ENCODE measurements at places on chromosomes 3 and 15.

DNA sequence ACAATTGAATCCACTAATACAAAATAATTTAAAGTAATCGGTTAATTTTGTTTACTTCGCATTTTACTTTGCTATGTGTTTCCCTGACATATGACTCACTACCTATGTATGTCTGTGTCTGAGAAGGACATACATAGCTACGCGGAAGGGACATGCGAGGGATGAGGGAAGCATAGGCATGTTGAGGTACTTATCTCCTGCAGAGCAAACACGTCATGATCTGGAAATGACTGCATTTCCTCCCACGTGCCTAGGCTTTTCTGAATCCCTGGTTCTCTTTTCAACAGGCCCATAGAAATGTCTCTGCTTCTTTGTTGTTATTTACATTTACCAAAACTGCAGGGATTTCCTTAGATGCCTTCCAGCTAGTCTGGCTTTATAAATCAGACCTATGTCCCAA lies 27.5 kb downstream of the ALCAM start:
- DNase-seq, result no peak

- DNase-seq, result no peak
Measured at GRCh38 chr15:67762610-67763368, 62.5 kb upstream of the SKOR1 start.

GRCh38 chr3:158732856-158733200 lies 571 bp upstream of the RARRES1 start:
- no peak for DNase-seq

DNA sequence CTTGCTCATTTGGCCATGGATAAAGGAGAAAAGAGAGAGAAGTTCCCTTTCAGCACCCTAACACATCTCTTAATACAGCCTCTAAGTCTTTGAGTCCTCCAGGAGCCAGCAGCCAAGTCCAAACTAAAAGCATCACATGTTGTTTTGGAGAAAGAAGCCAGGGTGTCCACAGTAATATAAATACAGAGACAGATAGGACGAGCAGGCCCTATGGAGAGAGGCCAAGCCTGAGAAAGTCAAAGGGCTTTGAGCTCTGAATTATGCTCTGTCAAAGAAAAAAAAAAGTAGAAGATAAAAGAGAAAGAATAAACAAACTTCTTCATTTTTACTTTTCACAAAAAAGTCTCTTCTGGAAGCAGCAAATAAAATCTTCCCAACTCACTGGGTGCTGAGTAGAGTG lies 92.4 kb upstream of the THBS1 start:
- DNase-seq, result no peak

DNA sequence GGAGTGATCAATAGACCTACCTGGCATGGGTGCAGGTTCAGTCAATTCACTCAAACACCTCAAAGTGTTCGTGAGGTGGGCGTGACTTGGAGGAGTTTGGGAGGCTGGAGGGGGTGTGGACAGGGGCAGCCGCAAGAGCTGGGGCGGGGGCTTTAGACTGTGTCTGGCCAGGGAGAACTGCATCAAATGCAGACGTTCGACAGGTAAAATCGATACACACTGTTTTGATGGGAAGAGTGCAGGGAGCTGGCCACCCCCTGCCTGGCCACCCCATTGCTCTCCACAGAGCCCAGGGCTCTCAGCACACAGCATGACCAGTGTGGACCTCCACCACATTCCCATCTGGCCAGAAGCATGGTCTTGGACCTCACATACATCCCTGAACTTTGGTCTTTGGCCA lies 412.1 kb downstream of the OCA2 start:
- DNase-seq, result no peak

DNA sequence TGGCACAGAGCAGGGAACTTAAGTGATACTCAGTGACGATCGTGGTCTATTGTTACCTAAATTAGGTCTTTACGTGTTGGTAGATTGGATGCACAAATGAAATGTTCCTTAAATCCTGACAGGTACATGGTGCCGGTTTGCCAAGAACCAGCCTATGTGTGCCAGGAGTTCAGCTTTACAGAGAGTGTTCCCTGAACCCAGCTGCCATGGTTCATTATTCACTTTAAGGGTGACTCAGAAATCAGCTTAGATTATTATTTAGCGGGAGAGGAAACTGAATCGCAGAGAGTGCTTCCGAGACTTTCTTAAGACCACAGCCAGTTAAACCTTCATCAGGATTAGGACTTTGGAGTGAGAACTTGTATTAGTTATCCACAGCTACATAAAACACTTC lies 21.5 kb downstream of the FAM43A start:
- no peak for DNase-seq

DNA sequence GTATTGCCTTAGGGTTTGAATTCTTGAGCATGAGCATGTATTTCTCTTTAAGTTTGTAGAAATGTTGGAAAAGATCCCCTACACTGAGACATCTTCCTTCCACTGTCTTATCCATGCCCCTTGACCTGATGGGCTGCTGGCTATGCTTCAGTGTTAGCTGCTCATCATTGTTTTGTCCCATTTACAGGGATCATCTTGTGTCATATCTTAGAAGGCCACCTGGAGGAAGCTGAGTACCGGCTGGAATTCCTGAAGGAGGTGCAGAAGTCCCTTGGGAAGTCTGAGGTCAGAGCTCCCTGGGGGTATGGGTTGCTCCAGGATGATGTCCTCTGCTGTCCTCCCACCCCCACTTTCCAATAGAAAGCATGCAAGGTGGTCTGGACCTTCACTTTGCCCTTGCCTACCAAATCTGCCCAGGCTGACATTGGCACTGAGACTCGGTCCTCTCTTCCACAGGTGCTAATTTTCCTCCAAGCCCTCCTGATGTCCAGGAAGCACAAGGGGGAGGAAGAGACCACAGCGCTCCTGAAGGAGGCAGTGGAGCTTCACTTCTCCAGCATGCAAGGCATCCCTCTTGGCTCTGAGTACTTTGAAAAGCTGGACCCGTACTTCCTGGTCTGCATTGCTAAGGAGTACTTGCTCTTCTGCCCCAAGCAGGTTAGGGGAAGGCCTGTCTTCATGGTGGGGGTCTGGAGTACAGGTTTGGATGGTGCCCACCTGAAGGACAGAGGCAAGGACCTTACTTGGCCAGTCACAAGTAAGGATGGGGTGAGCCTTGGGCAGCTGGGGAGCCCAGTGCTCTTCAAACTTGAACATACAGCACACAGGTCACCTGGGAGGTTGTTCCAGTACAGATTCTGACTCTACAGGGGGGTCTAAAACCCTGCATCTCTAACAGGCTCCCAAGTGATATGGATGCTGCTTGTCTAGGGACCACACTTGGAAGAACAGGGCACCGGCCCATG lies 17.7 kb downstream of the TTC21A start:
- DNase-seq, result no peak

GRCh38 chr3:110814170-110815007 lies 257.2 kb upstream of the NECTIN3 start:
- peak; percentile 2 for DNase-seq

DNA sequence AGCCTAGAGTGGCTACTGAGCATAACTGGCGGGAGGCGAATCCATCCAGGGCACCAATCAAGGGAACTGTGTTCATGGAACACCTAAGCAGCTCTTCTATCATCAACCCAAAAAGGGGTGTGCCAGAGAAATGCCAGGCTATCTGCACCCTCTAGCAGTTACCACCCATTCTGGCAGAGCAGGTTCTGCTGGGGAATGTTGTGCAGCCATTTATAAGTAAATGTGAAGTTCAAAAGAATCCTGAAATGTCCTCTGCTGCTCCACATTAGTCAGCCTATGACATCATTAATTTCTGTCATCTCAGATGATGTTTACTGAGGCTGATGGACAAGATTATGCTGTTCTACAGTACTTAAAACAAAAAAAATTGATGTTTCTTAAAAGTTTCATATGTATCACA lies 7.7 kb downstream of the SKIC8 start:
- DNase-seq, result no peak

DNA sequence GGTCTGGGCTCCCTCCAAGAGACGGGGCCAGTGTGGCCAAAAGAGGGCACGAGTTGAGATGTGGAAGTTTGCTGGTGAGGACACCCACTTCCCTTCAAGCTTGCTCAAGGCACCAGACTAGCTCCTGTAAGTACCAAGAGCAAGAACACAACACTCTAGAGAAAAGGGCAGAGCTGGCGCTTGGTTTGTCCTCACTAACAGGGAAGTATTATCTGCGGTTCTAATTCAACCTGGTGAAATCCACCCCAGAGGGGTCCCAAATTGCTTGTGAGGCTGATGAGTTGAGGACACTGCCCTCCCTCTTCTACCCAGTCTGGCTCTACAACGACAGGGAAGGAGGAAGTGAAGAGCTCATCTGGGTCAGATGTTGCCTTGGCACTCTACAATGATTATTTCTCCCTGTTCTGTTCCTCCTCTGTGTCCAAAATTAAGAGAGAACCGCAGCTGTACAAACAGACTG lies 16.9 kb upstream of the FSIP1 start:
- no peak for DNase-seq

DNA sequence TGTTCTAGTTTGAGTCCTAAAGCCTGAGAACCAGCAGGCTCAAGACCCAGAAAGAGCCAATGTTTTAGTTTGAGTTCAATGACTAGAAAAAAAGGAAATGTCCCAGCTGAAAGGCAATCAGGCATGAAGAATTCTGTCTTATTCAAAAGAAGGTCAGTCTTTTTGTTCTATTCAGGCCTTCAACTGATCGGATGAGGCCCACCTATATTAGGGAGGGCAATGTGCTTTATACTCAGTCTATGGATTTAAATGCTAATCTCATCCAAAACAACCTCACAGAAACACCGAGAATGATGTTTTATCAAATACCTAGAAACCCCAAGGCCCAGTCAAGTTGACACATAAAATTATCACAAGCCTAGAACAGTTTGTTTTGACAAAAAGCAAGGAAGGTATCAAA lies 4.0 kb downstream of the MNS1 start:
- no peak for DNase-seq

DNA sequence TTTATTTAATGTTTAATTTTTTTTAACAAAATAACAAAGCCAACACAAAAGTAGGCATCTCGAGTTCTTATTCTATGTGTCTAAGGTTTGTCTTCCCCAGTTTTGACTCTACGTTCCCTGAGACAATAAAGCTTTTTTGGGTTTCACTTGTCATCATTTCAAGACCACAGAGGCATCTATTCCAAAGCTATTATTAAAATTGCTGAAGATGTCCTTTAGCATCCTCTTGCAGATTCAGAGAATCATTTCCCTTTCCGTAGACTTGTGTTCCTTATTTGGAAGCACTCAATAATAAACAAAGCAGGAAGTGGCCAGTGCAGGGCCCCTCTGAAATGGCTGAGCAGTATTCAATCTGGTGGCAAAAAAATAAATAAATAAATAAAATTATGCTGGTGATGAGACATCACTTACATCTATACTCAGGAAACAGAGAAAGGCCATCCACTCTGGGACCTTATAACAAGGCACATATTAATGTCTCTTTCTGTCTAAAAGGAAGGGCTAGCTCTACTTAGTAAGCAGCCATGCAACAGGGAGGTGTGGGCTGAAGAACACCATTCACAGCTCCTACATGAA lies 362.3 kb downstream of the WDR72 start:
- DNase-seq, result no peak

Data from neural crest cell (in vitro differentiated cells).